NCI-H526 (cell line): ENCODE measurements at places on chromosomes 3 and 15.

- DNase-seq: no peak
Observed at GRCh38 chr3:164929642-164930041, 148.7 kb downstream of the SI start.

GRCh38 chr15:29074045-29074444, 188.3 kb downstream of the APBA2 start:
- no peak for DNase-seq

- no peak for DNase-seq
Observed at GRCh38 chr3:68706096-68706495, 226.3 kb downstream of the TAFA4 start.

DNA sequence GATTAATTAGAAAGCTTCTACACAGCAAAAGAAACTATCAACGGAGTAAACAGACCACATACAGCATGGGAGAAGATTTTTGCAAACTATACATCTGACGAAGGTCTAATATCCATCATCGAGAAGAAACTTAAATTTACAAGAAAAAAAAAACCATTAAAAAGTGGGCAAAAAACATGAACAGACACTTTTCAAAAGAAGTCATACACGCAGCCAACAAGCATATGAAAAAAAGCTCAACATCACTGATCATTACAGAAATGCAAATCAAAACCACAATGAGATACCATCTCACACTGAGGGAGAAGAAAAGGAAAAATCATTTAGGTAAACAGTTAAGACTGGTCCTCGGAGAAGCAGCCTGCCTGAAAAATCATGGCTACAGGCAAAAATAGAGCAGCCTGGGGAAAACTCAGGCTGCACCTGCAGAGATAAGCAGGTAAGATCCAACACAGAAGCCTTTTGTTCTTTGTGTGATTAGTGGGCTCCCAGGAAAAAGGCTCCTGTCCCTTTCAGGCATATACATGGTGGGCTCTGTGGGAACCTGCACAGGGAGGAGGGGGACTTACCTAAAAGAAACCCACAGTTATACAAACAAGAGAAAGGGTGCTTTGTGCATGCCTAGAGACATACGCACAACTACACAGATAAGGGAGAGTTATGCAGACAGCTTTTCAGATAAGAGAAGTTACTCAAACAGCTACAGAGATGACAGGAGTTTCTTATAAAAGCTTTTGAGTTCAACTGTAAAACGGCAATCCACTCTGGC, 49.3 kb downstream of the C3orf70 start:
- DNase-seq: peak; percentile 98

GRCh38 chr15:74343797-74344127, 23.7 kb downstream of the CYP11A1 start:
- DNase-seq: no peak

GRCh38 chr3:144282313-144282712, 310.7 kb downstream of the DIPK2A start:
- DNase-seq: no peak

DNA sequence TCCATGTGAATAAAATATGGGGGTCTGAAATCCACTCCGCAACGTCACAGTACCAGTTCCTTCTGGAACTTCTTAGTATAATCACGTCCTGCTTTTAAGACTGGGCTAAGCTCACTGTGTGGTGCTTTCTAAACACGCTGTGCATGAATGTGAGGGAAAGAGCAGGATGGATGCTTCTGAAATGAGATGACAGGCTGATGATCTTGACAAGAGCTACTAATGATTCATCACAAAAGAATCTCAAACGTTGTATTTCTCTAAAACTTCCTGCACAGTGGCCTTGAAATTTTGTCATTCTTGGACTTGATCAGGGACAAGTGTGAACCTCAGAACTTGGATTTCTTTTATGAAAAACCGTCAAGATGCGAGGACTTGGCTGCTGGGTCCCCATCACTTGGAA, 221.4 kb downstream of the CADPS start:
- no peak for DNase-seq

GRCh38 chr3:29940759-29941323, 660.0 kb downstream of the RBMS3 start:
- DNase-seq: no peak

DNA sequence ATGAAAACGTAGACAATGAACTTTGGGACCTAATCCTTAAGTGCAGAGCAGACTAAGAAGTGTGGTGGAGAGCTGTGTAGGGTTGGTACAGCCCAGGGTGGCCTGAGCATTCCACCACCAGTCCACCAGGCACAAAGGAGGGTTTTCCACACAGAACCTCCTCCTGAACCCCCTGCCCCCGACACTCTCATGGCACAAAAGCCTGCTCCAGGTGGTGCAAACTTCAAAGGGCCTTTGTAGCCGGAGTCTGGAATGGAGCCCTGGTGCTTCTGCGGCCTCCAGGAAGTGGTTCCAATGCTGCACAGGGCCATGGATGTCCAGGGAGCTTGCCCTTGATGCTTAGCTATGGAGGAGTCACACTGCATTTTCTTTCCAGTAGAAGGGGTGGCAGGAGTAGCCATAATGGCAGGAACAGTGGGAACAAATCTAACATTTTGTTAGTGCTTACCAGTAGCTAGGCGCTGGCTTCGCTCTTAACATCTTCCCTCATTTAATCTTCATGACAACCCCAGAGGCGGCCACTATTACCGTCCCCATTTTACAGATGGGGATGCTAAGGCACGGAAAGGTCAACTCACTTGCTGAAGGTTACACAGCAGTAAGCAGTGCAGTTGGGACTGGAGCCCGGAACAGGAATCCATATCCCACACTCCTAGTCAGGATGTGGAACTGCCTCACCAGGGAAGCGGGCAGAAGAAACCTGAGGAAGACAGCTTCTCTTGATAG, 68.6 kb downstream of the LRIG1 start:
- no peak for DNase-seq

GRCh38 chr3:46566040-46566641, at the start of gene LRRC2:
Gene LRRC2, minus strand, starts transcription at chr3:46566302. Its CDS starts 14,711 bp downstream, at chr3:46551591.
- peak; percentile 38 for DNase-seq

GRCh38 chr3:71235846-71236245, 347.7 kb downstream of the FOXP1 start:
- no peak for DNase-seq

DNA sequence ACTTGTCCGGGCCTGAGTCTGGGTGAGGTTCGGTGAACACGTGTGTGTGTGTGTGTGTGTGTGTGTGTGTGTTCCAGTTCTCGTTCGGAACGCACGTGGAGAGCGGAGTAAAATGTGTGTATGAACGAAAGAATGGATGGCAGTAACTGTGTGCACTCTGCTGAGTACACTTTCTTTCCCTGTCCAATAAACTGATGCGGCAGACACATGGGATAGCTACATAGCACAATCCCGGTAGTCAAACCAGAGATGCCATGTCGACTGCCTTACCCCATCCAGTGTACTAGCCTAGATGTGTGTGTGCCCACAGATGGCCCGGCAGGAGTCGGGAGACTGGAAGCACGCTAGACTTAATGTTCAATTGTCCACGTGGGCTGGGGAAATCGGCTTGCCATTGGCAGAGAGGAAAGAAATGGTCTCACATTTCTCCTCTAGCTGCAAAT, 507 bp upstream of the GOLIM4 start:
- DNase-seq: peak; percentile 91

GRCh38 chr15:69693059-69693458, 240.4 kb downstream of the RPLP1 start:
- no peak for DNase-seq

DNA sequence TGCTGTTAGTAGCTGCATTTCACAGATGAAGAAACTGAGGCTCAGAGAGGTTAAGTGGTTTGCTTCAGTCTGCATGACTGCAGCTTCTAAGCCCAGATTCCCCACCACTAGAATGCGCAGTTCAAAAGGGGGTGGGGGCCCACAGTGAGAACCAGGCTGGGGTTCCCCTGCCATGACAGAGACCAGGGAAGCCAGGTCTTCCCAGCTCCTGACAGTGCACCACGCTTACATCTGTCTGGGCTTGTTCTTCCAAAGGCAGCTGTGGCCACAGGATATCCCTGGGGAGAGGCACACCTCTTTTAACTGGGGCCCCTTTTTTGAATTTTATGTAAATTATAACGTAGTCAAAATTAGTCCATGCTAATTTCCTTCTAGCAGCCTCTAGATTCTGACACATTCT, 5.3 kb downstream of the PLEKHO2 start:
- peak; percentile 94 for DNase-seq

- no peak for DNase-seq
Observed at GRCh38 chr3:180678231-180678630, 1.1 kb downstream of the CCDC39 start.

- peak; percentile 81 for DNase-seq
Observed at GRCh38 chr15:84570164-84570735, 30.6 kb upstream of the ZSCAN2 start.

DNA sequence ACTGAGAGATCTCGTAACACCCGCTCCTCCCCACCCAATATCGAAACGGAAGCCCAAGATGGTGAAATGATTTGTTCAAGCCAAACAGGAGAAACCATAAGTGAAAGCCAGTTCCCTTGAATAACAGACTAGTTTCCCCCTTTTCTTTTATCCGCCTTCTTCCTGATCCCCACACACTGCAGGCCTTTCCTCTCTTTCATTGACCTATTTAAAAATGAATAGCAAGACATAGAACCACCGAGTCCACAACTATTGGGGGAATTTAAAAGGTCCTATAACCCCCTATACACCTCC, 382 bp upstream of the COX17 start:
- no peak for DNase-seq

DNA sequence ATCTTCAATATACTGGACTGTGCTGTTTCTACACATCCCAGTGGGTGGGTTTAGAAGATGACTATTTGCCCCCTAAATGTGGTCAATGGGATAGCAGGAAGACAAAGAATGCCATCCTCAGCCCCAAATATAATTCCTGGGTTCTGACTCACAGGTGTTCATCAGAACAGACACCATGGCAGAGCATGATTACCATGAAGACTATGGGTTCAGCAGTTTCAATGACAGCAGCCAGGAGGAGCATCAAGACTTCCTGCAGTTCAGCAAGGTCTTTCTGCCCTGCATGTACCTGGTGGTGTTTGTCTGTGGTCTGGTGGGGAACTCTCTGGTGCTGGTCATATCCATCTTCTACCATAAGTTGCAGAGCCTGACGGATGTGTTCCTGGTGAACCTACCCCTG, 3.0 kb downstream of the CXCR6 start:
- DNase-seq: no peak

DNA sequence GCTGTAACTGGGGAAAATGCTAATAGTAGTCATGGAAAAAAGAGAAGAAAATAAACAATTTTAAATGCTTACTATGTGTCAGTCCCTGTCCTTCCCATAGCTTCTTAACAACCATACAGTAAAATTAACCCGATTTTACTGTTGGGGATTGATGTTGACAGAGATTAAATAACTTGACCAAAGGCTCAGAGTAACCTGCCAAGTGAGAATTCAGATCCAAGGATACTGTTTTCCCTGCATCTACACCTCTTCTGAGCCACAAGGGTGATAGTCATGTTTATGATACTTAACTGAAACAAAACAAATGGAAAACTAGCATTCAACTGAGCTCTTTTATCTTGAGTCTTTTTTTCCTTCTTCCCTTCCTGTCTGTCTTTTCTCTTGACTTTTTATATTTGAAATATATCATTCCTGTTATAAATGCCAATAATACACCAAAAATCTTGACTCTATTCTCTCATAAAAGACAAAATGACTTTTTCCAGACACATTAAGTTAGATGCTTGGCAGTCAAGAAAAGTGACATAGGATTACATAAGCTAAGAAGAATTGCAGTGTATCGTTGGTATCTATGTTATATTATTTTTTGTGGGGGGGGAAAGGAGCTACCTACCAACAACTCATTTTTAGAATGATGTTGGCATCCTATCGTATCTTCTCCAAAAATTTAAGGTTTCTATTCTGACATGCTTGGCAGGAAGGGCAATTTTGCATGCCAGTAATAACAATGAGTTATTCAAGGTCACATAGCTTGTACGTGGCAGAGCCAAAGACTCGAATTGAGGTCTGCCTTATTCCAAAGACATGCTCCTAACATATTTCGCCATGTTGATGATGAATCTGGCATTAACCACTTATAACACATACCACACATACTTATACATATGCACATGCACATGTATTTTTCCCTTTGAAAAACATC, 306.6 kb upstream of the KCNH8 start:
- no peak for DNase-seq

GRCh38 chr3:81886081-81886480, 124.6 kb upstream of the GBE1 start:
- no peak for DNase-seq

GRCh38 chr3:120429921-120430361, 20.9 kb downstream of the FSTL1 start:
- DNase-seq: no peak

DNA sequence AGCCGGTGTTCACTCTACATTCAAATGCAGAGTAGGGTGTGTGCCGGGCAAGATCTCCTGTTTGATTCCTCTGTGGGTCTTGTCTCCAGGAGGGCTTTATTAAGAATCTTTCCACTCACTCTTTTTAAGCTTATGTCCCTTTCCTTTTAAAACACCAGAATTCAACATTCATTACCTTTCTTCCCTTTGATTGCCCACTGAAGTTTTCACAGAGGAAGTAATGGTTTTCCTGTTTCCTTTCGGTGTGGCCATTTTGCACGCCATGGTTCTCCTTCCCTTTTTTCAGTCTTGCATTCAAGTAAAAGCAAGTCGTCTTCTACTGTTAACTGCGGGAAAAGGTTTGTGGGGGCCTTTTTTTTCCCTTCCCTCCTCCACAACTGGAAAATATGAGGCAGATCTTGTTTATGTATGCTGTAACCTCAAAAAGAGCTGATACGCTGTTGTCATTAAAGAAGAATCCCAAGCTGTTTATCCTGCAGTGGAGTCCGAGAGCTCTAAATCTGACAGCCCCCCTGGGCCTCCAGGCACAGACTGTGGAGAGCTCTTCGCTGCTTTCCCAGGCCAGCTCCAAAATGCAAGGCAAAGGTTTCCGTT, 40.5 kb downstream of the FILIP1L start:
- no peak for DNase-seq

GRCh38 chr3:171982828-171983227, 56.5 kb upstream of the FNDC3B start:
- no peak for DNase-seq

- no peak for DNase-seq
Observed at GRCh38 chr3:194158942-194159439, 23.0 kb downstream of the HES1 start.

DNA sequence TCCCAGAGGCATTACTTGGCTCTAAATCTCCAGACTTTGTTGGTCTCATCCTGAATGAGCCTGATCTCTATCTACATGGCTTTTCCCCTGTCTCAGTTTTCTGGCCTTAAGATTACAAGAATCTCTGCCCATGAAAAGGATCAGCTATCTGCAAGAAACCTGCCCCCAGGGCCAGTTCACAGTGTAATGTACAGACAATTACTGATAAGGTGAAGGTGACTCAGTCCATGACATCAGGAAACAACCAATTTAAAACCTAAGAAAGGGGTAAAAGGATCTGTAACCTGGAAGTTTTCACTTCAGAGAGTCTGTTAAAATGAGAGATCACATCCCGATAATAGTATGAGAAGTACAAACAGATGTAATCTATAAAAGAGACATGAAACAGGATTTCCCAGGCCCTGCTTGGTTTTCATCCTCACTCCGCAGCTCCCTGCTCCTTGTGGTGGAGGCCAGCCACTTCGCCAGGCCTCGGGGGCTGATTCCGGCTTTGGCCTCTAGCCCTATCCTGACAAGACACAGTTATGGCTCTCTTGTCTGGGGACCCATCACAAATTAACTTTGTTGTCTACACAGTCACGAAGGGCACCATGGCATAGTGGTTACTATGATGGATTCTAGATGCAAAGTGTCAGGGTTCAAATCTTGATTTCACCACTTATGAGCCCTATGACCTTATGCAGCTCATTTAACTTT, 136.9 kb downstream of the THSD4 start:
- DNase-seq: no peak
